ENCODE measurements at places on chromosomes 2 and 18. TPM values are rescaled to one million over a fixed set of nuclear protein-coding genes. Genes with fewer than 3 reads are reported as not detected.

Gene ALPP
- total RNA-seq = not detected

Gene HOXD13
- not detected for total RNA-seq

Gene YES1
- total RNA-seq = 71.8 TPM

Gene SP110
- total RNA-seq = 7.6 TPM

Gene PAX8
- 2.0 TPM for total RNA-seq

Gene PROM2
- total RNA-seq = 0.12 TPM

Gene ANO7
- total RNA-seq = 0.70 TPM

All from pericardium fibroblast (primary cell).